ENCODE measurements at places on chromosomes 2 and 18. TPM values are rescaled to one million over a fixed set of nuclear protein-coding genes. Genes with fewer than 3 reads are reported as not detected.

The ST8SIA5 gene
- 0.62 TPM for total RNA-seq

The MLPH gene
- total RNA-seq: not detected

The CTAGE1 gene
- not detected for total RNA-seq

The G6PC2 gene
- total RNA-seq: not detected

The SCTR gene
- not detected for total RNA-seq

The RASGRP3 gene
- 42.1 TPM for total RNA-seq

The CXCR1 gene
- total RNA-seq: not detected

GRCh38 chr2:226066391-226066790, 666.9 kb downstream of the NYAP2 start:
- no peaks in the 10 kb centered on the region for H3K27me3 ChIP-seq
- DNase-seq: no peak
- H3K4me3 ChIP-seq: no peak overlapping the region
- H3K4me1 ChIP-seq: no peaks in the 10 kb centered on the region
- H3K36me3 ChIP-seq: no peaks in the 10 kb centered on the region

DNA sequence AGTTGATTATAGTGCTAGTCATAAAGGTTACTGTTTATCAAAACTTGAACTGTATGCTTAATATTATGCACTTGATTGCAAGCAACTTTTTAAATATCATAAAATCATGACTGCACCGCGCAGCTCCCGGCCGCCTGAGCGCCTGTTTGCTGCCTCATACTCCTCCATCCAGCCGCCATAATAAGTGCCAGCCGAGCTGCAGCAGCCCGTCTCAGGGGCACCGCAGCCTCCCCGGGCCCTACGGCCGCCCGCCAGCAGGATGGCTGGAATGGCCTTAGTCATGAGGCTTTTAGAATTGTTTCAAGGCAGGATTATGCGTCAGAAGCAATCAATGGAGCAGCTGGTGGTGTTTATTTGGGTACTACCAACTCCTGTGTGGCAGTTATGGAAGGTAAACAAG, 337.2 kb downstream of the PAX3 start:
- no peak overlapping the region for H3K27ac ChIP-seq
- no peak overlapping the region for H3K4me3 ChIP-seq
- no peak for DNase-seq
- H3K27me3 ChIP-seq: no peaks in the 10 kb centered on the region
- no peaks in the 10 kb centered on the region for H3K36me3 ChIP-seq
- H3K4me1 ChIP-seq: no peaks in the 10 kb centered on the region

DNA sequence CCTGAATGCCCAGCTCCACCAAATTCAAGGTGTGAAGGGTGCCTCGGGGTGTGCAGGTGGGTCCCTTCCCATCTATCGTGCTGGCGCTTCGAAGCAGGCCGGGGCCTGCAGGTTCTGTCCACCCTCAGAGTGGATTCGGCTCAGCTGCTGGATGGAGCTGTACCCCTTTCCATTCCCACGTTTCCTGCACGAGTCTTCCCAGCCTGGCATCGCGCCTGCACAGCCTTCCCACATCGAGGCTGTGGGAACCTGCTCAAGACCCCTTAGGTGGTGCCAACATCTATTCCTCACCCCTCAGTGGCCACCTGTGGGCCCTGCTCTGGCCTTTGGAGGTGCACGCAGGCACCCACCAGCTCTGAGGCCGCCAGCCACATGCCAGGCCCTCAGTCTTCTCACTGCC, 65.7 kb downstream of the PDCL3 start:
- no peak for DNase-seq
- no peak overlapping the region for H3K27ac ChIP-seq
- H3K4me1 ChIP-seq: no peaks in the 10 kb centered on the region
- H3K27me3 ChIP-seq: peaks cover 5% of the 10 kb centered on the region

DNA sequence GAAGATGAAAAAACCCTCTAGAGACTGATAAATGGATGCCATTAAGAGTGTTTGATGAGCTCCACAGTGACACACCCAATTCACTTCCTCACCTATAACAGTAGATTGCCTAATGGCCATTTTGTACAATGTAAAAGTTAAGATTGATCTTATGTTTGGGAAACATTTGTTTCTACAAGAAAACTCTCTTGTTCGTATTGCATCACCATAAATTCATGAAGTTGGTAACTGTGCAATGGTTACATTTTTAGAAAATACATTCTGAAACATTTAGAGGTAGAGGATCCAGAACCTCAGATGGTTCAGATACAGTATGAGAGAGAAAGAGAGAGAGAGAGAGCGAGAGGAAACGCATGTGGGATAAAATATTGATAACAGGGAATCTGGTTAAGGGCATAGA, 31.8 kb downstream of the DAPL1 start:
- H3K27ac ChIP-seq: no peak overlapping the region
- no peaks in the 10 kb centered on the region for H3K4me1 ChIP-seq
- no peak overlapping the region for H3K4me3 ChIP-seq
- no peaks in the 10 kb centered on the region for H3K36me3 ChIP-seq

- H3K27ac ChIP-seq: no peak overlapping the region
- no peak overlapping the region for H3K4me3 ChIP-seq
- H3K4me1 ChIP-seq: no peaks in the 10 kb centered on the region
- DNase-seq: no peak
These were observed 237.0 kb downstream of the HDAC4 start for GRCh38 chr2:239163688-239164334.

DNA sequence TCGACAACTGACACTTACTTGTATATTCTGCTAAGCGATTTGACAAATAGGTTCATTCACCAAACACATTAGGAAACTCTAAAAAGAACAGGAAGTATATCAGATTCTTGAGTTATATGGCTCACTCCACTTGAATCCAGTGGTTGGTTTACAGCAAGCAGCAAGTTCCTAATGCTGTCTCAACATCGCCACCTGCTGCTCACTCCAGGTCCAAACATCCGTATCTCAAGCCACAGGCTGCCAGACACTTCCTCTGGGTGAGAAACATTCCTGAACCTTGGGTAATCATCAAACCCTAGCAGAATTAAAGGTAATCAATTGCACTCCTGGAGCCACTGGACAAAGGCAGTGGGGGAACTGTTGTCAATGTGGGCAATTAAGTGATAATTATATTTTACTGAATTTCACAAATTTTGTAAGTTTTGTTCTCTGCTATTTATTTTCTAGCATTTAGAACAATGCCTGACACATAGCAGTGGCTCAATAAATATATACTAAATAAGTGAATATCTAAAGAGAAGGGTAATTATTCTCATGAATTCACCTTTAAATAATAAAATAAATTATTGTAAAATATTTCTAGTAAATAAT, 107.1 kb upstream of the TTN start:
- H3K4me1 ChIP-seq: peaks cover 2% of the 10 kb centered on the region
- DNase-seq: peak; percentile 88
- no peak overlapping the region for H3K27ac ChIP-seq
- H3K27me3 ChIP-seq: no peaks in the 10 kb centered on the region
- no peak overlapping the region for H3K4me3 ChIP-seq
- H3K36me3 ChIP-seq: no peaks in the 10 kb centered on the region

DNA sequence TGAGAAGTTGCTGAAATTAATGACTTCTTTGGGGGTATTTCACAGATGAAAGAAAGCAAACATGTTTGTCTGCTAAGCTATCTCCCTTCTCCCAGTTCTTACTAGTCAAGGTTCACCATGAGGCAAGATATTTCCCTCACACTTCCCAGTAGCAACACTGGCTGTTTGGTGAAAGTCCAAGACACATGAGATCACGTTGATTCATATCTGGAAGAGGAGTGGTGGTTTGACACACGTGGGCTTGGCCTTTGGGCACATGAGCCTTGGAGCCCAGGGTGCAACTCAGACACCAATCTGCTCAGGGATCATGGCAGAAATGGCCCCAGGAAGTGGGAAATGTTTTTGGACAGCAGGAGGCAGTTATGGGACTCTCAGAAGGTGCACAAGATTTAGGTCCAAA, 66.1 kb upstream of the APCDD1 start:
- no peaks in the 10 kb centered on the region for H3K36me3 ChIP-seq
- no peaks in the 10 kb centered on the region for H3K4me1 ChIP-seq
- no peak for DNase-seq
- H3K27me3 ChIP-seq: peaks cover 2% of the 10 kb centered on the region
- H3K4me3 ChIP-seq: no peak overlapping the region

DNA sequence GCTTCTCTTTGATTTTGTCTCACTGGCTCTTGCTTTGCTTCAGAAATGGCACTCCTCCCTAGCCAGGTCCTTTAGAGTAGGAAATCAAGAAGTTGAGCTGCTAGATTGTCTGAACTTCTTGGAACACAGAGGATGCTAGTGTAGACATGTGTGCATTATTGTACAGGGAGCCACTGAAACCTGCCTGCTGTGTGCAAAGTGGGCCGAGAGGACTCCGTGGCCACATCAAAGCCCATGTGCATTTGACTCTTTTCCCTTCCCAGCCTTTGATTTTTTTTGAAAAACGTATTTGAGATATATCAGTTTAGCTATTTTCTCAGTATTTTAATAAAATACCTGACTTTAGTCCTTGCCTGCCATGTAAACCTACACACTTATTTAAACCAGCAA, 83.1 kb downstream of the TMEM247 start:
- no peaks in the 10 kb centered on the region for H3K27me3 ChIP-seq
- no peak overlapping the region for H3K27ac ChIP-seq
- no peak for DNase-seq
- H3K4me1 ChIP-seq: no peaks in the 10 kb centered on the region
- no peak overlapping the region for H3K4me3 ChIP-seq
- no peaks in the 10 kb centered on the region for H3K36me3 ChIP-seq

DNA sequence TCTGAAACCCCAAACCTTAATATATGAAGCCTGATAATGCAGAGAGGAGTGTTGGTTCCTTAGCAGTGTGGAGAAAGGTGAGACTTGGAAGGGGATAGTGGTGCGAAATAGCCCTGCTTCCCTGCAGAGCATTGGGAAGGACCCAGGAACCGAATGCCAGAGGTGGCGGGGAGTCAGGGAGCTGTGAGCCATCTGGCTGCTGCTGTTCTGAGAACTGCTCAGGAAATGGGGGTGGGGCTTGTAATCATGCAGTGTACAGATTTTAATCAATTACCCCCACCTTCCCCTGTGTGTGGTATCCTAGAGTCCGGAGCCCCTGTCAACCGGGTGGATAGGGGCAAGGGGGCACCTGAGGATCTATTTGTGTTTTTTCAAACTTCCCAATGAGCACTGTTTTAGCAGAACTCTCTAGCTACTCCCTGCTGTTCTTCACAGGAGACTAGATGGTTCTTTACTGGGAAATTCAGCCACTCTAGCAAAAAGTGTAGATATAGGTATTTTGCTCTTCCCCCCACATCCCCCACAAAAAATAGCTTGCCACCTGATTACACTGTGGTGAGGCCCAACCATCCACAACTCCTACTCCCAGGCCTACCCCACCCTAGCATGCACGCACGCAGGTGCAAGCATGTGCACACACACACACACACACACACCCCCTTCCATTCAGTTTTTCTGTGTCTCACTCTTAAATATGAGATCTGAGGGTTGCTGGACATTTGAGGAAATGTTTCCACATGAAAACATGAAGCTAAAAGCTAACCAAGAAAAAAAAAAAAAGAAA, 30.1 kb upstream of the MBOAT2 start:
- H3K27ac ChIP-seq: no peak overlapping the region
- no peaks in the 10 kb centered on the region for H3K4me1 ChIP-seq
- no peak overlapping the region for H3K4me3 ChIP-seq
- DNase-seq: no peak
- no peaks in the 10 kb centered on the region for H3K36me3 ChIP-seq

DNA sequence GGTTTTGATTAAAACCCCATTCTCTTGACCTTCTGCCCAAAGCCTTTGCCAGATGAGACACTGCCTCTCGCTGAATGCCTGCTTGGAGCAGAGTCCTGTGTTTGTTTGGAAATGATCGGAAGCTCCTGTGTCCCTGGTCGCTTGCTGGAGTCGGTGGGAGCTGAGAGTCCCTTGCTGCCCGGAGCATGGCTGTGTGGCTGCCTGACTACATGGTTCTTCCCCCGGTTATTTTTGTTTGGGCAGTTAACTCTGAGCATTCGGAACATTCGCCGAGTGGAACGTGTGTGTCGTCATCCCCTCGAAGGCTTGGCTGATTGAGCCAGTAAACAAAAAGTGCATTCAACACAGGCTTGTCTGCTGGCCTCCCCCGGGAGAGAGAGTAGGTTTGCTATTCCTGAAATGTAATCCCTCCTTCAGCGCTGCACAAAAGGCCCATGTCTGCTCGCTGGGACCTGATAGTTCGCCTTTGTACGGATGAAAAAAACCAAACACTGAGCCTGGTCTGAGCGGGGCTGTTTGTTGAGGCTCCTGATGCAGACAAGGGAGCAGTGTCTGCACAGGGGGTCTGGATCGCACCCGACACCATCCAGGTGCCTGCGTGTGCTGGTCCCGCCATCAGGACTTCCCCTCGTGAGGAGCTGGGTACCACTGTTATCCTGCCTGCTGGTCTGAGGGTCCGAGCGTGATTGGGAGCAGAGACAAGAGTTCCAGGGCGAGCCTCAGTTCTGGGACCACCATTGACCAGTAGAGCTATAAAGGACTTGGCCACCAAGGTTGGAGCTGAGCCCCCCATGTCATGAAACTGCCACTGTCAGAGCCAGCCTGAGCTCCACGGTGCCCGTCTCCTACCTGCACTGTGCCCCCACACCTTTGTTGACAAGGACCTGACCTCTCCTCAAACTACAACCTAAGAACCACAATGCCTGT, 83.8 kb downstream of the AGAP1 start:
- no peaks in the 10 kb centered on the region for H3K27me3 ChIP-seq
- H3K4me3 ChIP-seq: no peak overlapping the region
- H3K4me1 ChIP-seq: no peaks in the 10 kb centered on the region

DNA sequence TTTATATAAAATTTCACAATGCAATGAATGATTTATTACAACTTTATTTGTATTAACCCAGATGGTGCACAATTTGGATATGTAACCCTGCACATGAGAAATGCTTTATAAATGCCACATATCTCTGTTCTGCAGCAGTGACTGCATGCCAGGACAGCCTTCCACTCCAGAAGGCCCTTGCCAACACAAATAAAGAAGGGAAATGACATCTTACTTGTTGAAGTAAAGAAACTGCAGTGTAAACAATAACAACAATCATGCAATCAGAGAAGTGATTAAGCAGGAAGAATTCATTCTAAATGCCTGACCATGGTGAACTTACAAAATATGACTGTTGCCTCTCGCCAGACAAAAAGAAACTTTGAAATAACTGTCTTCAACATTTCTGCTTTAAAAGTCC, 129.9 kb upstream of the CHST9 start:
- no peaks in the 10 kb centered on the region for H3K4me1 ChIP-seq
- no peaks in the 10 kb centered on the region for H3K36me3 ChIP-seq
- H3K27ac ChIP-seq: no peak overlapping the region
- peak; percentile 11 for DNase-seq

- H3K4me3 ChIP-seq: no peak overlapping the region
- no peak overlapping the region for H3K27ac ChIP-seq
- no peaks in the 10 kb centered on the region for H3K36me3 ChIP-seq
- no peaks in the 10 kb centered on the region for H3K4me1 ChIP-seq
- H3K27me3 ChIP-seq: no peaks in the 10 kb centered on the region
These were observed 90.4 kb upstream of the LYPD1 start for GRCh38 chr2:132760405-132760804.
